Fibroblast of lung (primary cell): ENCODE measurements at places on chromosomes 11 and 22.

DNA sequence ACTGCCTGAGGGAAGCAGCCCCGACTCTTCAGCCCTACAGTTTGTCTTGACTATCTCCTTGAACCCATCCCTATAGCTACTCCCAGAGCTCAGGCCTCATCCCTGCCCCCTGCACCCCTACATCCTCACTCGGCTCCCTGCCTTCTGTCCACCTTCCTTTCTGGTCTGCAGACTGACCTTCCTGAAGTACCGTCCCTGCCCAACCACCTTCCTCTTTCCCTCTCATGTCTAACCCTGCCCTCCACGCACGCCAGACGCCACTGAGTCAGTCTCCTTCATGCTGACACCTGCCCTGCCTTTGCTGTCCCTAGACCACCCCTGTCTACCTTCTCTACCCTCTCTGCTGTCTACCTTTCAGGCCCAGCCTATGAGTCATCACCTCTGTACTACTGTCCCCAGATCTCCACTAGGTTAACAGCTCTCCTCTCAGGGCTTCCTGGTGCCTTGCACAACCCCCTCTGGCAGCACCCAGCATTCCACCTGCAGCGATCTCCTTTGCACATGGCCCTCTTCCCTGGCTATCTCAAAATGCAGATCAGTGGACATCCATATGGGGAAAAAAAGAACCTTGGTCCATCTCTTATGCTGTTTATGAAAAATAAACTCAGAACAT lies 8.9 kb downstream of the KCTD21 start:
- no peak for DNase-seq

GRCh38 chr11:35539781-35540281 lies 14.4 kb upstream of the PAMR1 start:
- DNase-seq, result peak; percentile 90

DNA sequence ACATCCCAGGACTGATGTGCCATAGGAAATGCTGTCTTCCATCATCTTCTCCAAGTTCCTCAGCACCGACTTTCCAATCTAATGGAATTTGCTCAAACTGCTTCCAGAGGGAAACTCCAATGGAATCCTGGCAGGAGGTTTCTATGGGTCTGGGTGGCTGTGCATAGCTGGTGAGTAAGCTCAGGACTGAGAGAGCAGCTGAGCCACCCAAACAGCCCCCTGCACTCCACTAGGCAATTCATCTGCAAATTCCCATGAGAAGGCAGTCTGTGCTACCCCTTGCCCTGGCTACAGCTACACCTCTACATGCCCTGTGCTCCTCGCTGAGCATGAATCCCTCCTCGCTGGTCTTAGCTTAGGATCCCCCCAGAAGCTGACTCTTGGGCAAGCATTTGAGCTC lies 127.9 kb upstream of the CSNK2A3 start:
- DNase-seq, result peak; percentile 14

- no peak for DNase-seq
Measured at GRCh38 chr11:113083571-113083970, 122.4 kb downstream of the NCAM1 start.

- peak; percentile 87 for DNase-seq
Measured at GRCh38 chr11:46237248-46238077, 40.0 kb upstream of the CREB3L1 start.

DNA sequence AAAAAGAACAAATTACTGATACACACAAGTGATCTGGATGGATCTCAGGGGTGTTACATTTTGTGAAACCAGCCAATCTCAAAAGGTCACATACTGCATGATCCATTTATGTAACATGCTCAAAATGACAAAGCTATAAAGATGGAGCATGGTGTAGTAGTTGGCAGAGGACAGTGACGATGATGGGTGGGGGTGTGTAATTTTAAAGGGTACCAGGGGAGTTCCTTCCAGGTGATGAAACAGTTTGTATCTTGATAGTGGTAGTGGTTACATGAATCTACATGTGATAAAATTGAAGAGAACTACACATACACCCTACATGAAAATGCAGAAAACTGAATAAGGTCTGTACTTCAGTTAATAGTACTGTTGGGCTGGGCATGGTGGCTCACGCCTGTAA lies 17.1 kb downstream of the TMEM184B start:
- DNase-seq, result no peak

GRCh38 chr11:14544611-14545010 lies 24.4 kb upstream of the PSMA1 start:
- DNase-seq, result no peak

GRCh38 chr11:96188243-96189006 lies 154.6 kb downstream of the MAML2 start:
- DNase-seq, result peak; percentile 51

DNA sequence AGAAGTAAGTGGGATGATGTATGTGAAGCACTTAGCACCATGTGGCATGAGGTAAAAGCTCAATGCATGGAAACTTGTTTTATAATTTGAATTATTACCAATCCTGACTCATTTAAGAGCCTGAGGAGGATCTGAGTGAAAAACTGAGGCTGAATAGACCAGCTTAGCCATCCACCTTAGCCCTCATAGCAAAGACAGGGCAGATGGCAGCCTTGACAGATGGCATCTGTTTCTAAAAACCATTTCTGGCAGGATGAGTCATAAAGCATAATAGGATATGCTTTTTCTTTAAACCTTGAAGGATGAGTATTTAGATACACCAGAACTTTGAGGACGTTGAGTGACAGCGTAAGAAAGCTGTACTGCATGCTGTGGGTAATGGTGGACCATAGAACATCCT lies 61.0 kb upstream of the NAV2 start:
- peak; percentile 31 for DNase-seq

DNA sequence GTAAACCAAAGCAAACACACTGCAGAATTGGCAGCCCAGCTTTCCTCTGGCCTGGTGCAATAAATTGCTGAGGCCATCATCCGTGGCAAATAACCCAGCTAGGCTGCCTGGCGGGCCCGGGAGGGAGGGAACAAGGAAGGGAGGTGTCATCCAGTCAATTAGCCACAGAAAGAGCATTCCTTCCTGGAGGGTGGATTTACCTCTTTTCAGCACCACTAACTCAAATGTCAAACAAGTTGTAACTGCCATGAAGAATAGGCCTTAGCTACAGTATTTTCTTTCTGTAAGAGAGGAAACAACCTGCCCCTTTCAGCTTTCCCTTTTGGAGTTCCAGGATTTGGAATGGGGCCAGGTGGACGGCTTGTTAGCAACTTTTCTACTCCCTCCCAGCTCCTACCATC lies 163.8 kb upstream of the BDNF start:
- no peak for DNase-seq

- no peak for DNase-seq
Measured at GRCh38 chr22:37860796-37861421, 11.7 kb downstream of the EIF3L start.

GRCh38 chr22:19955241-19956128 lies 13.9 kb upstream of the TXNRD2 start:
- no peak for DNase-seq

GRCh38 chr22:25645266-25645665 lies 80.8 kb downstream of the GRK3 start:
- DNase-seq, result peak; percentile 58

- DNase-seq, result peak; percentile 86
Measured at GRCh38 chr11:12207384-12208150, 97.2 kb downstream of the MICAL2 start.

DNA sequence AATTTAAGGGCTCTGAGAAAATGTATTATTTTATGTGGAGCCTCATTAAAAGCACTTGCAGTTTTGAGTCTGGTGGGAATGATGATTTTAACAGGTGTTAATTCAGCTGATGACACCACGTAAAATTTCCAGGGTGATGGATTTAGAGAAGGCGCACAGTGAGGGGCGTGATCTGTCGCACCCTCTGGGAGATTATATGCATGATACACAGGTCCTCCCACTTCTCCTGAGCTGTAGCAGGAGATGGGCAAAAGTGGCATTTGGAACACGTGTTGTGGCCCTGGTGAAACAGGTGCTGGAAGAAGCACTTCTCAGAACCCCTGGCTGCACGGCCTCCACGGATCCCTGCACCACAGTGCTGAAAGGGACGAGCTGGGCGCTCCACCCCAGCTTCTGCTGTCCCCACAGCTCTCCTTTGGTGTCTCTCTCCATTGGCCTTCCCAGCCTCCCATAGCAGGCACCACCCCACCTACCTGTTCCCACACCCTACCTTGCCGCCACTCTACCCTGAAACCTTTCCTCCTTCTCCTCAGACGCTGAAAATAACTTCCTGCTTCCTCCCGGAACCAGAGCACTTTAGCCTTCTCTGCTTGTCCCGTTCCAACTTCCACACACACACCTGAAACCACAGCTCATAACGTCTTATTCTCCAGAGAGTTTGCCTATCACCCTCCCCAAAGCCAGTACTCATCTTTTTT lies 6.9 kb upstream of the SORL1 start:
- DNase-seq, result no peak

GRCh38 chr22:49015993-49016908 lies 811.4 kb downstream of the BRD1 start:
- no peak for DNase-seq

GRCh38 chr11:129705341-129705740 lies 110.3 kb upstream of the TMEM45B start:
- DNase-seq, result no peak
